ENCODE measurements at places on chromosomes 2 and 18.

DNA sequence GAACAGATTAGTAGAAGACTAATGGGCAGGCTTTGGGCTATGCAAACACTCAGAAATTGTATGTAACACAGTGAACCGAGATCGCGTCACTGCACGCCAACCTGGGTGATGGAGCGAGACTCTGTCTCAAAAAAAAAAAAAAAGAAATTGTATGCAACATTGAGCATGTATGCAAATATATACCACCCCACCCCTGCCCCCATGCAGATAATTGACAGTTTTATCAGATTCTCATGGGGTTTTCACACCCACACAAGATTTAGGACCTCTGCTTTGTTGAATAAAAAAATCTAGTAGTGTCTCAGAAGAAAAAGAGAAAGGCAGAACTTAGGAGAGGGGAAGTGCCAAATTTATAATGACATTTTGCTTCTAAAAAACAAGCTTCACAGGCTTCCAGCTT lies 131.6 kb upstream of the FN1 start:
- DNase-seq, result no peak

- DNase-seq, result no peak
These were observed 53.6 kb upstream of the DDX18 start for GRCh38 chr2:117760916-117761315.

GRCh38 chr2:40470822-40471813 lies 19.2 kb upstream of the SLC8A1 start:
- DNase-seq, result no peak

- peak; percentile 90 for DNase-seq
These were observed 14.3 kb downstream of the IMPA2 start for GRCh38 chr18:11995445-11996189.

- no peak for DNase-seq
These were observed 166.9 kb downstream of the GBX2 start for GRCh38 chr2:236001166-236001828.
